Stomach (tissue), 19 donors: ENCODE measurements at places on chromosomes 7 and 10.

DNA sequence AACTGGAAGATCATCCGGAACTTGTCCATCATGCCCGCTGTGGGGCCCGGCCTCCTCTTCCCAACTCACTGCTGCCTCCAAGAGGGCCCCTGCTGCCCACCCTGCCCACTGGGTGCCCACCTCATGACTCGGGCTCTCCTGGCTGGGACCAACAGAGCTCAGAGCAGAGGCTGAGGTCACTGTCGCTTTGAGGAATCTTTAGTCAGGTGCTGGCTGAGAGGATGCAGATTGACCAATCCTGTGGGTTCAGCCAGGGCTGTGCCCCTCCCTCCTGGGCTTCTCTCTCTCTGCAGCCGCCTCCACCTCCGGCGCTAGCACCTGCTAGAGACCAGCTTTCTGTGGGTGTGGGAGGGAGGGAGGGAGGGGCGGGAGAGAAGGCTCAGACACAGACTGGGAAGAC lies at the start of gene CALHM1:
Gene CALHM1 (minus strand): TSS at position 181 of the 400 bp plus-strand sequence. CDS start 149 bp downstream, at position 32.
- no peak for DNase-seq

DNA sequence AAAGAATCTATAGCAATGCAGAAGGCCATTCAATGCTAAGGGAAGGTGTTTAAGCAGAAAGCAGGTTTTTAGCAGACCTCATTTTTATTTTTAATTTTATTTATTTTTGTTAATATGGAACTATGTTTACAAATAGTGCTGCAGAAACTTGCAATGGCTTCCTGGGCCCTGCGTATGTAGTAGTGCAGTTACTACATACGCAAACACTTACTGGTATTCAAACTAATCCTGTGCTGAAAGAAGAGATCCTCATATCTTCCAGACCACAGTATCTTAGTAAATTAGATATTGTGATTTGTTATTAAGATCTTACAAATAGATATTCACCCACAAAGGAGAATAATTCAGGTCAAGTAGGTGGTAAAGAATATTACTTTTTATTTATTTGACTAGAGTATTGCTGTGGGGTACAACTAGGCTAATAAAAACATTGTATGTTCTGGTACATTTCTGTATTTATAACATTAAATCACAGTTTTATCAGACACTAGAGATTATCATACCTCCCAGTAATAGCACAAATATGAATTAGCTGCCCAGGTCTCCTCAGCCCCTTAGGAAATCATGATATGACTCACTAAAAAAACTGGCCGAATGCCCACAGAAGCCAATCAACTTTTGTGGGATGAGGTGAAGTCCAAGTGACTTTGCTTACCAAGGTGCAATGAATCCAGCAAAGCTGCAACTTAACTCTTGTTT lies 57.6 kb downstream of the RNLS start:
- DNase-seq = peak; percentile 75

- peak; percentile 91 for DNase-seq
Observed at GRCh38 chr10:89327803-89328441, at the start of gene IFIT3. Gene IFIT3 (plus strand): TSS chr10:89327997. CDS start chr10:89328074, 77 bp downstream.

DNA sequence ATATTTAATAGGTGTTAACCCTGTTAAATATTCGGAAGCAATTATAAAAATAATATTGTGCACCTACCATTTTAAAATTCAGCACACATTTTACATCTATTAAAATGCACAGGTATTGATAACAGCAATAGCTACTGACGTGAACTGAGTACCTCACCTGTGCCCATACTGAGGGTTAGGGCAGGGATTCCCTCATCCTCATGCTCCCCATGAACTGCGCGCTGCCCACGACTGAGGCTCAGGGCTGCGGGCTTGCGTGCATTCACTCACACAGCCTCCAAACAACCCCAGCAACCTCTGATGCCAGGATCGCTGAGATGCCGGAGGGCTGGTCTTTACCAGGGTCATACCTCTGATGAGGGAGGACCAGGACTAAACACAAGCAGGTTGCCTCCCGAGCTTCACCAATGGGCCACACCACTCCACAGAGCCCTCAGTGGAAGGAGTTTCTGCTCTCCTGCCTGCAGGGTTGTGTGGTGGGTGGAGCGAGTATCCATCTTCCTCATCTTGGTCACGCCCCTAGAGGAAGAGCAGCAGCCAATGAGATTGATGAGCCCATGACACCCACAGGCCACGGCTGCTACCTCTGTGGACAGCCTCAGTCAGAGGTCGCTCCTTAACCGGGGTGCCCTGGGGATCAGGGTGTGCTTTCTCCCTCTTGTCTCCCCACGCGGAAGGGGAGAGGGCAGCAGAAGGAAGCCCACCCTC lies 478.3 kb downstream of the TNS3 start:
- no peak for DNase-seq

DNA sequence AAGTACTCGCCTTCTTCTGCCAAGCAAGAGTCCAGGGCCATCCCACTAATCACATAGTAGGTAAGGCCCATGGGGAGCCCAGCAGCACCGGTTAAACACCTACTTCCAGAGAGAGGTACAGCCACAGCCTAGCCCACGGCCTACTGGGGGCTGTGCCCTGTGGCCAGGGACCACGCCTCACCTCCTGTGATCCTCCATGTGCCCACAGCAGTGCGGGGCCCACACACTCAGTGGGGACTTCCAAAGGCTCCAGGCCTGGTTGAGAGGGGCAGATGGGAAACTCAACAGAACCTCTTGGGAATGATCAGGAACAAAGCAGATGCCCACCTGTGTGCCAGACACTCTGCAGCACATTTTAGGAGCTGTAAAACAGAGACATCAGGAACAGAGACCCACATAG lies 19.7 kb downstream of the AFAP1L2 start:
- DNase-seq = no peak

DNA sequence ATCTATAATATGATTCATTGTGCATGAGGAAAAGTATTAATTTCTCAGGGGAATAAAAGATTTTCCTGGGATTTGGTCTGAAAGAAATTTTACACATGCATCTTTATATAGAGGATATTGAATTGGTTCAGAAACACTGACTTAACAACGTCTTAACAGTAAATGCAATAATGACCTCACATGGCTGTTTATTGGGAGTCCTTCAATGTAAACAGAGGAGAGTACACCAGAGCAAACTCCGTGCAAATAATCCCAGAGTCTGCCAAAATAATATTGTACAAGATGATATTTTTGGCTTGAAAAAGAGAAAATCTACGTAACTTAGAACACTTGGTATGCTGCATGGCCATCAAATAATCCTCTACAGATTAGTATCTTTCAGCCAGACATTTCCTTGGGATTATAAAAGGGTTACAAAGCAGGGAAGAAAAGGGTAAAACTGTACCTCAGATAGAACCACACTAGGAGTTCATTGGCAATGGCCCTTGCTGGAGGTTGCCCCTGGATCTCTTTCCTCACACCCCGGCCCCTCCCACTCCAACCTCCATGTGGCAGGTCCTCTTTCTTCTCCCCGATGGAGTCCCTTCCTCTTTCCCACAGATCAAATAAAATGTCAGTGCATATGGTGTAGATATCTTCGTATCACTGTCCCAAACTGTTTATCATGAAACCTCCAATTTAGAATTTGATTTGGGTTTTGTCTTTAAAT lies 196.4 kb downstream of the EVX1 start:
- DNase-seq = no peak

- DNase-seq = no peak
Observed at GRCh38 chr10:58734116-58734515, 221.4 kb downstream of the BICC1 start.

DNA sequence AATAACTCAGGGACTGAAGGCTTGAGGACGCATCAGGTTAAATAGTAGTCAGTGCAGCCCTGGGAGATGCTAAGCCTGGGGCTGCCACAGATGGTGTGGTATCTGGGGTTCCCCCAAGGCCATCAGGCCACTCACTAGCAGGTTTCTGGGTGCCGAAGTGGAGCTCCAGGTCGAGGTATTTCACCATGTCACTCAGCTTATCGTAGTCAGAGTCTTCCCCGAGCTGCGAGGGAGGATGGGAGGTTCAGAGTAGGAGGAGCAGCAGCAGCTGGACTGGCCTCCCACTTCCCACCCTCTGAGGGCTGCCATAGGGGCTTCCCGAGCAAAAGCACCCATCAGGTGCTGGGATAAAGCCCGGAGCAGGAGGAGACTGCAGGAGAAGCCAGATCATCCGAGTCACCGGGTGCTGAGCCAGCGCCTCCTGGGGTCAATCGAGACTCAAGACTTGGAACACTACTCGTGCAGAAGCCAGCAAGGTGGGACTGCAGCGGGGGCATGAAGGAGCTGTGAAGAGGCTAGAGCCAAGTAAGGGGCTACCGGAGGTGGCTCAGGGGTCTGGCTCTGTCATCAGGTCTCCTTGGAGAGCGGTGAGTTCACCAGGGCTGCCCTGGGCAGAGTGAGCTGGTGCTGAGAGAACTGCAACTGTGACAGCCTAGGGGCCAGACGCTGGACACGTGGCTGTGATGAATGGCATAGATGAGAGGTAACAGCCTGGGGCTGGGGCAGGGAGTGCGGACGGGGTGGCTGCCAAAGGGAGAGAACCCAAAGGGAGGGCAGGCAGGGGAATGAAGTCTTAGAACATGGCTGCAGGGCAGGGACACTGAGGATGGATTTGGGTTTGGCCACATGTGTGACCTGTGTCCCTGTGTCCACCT lies 45.3 kb downstream of the GRID2IP start:
- no peak for DNase-seq

DNA sequence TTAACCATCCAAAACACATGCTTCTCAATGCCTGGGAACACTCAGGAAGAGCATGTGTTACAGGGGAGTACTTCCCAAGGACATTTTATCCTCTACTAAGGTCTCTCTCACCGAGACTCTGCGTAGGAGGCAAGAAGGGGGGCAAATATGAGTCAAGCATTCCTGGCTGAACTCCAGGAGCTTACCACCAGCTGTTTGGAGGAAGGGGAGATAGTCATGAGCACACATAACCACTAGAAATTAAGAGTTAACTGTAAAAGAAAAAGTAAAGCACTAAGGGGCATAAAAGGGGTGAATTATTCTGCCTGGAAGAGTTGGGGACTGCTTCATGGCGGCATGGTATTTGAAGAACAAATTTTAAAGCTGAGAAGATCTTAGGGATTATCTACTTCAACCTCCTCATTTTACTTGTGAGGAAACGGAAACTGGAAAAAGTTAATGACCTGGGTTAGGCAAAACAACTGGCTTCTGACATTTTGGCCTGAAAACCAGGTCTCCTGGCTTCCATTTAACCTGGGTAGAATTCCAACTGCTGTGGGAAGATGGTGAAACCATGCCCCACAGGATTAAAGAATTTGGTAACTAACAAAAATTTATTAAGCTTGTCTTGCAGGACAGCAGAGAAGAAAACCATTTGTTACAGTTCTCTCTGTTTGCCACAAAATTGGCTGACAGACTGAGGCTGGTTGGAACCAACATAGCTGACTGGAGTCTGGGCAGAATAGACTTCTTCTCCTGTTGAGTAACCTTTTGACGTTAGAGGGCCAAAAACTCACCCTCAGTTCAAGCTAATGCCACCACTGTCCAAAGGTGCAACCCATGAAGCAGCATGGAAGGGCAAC lies 85.5 kb downstream of the SLC25A13 start:
- DNase-seq = peak; percentile 72

- DNase-seq = no peak
Observed at GRCh38 chr7:131305152-131305551, 22.5 kb upstream of the MKLN1 start.

DNA sequence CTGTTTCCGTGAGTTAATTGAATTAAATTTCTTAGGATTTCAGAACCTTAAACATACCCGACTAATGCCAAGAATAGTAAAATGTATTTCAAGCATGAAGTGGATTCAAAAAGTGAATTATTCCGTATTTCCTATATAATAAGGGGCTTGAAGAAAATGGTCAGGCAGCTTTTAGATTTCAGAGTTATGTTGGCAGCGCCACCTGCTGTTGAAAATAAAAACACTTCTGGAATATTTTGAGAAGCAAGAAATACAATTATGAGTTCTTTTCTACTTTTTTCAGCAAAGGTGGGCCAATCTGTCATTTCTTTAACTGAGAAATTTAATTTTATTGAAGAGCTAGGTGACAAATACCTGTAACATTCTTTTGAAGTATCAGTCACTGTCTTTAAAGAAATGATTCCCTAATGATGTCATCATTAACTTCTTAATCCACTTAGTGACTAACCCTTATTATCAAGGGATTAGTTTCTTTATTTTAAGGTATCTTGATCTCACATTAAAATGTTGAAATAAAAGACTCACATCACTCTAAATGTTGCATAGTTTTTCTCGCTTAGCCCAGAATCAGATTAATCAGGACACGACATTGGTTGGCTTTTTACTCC lies 36.6 kb upstream of the AGR3 start:
- DNase-seq = peak; percentile 75

GRCh38 chr7:129205987-129206785 lies 17.8 kb downstream of the SMO start:
- no peak for DNase-seq

- no peak for DNase-seq
Observed at GRCh38 chr7:133253519-133253875, 619 bp downstream of the EXOC4 start.

- no peak for DNase-seq
Observed at GRCh38 chr10:65861249-65861648, 1064.6 kb upstream of the LRRTM3 start.

- DNase-seq = peak; percentile 9
Observed at GRCh38 chr10:22893781-22894180, 34.1 kb upstream of the ARMC3 start.

DNA sequence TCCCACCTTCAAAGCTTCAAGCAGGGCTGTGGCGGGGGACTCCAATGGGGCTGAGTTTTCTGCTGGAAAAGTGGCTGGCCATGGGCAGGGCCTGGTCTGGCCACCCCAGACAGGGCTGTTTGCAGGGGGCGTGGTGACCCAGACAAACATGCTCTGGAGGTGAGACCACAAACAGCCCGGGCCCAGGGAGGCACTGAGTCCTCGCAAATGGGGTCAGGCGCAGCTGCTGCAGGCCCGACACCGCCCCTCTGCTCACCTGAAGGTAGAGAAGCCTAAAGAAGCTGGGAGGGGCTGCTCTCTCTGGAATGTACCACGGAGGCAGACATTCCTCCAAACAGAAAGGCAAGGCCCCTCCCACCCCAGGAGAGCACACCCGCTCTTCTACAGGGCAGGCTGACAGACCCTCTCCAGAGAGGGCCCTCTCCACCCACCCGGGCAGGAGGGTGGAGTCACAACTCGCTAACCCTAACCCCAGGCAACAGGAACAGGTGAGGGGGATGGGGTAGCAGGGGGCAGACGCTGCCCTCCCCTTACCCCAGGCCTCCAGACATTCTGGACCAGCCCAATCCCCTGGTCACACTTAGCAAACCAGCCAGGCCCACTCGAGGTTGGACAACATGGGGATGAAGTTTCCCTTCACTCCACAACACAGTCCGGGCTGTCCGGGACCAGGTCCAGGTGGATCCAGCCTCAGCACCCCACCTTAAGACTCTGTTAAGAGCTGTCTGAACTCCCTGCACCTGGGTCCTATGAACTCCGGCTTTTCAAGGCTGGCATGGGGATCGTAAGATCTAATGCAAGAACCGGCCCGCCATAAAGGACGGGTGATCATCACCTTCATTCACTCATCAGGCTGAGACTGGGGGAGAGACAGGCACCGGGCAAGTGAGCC lies 32.3 kb downstream of the OAT start:
- no peak for DNase-seq

DNA sequence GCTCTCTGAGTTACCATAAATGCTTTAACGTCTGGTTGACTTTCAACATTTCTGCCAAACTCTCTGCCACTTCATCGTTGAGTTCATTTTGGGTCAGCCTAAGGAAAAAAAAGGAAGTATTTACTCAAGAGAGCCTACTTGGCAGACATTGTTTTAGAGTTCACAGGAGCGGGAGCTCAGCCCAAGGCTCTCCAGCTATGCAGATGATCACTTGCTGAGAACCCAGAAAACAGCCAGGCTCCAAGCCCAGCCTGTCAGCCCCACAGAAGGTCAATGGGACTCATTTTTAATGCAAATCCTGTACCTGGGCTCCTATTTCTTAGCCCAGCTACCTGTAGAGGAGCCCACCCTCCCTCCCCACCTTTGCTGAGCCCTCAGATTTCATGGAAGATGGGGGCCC lies 45.5 kb downstream of the NOD1 start:
- peak; percentile 71 for DNase-seq

GRCh38 chr10:136465-136762 lies 1.2 kb downstream of the ZMYND11 start:
- no peak for DNase-seq
